Stimulated activated CD8-positive, alpha-beta memory T cell treated with anti-CD3 and anti-CD28 coated beads, Interleukin-4, amount 100 ng/mL, for 4 hours (primary cell): ENCODE measurements at places on chromosomes 7 and 10.

DNA sequence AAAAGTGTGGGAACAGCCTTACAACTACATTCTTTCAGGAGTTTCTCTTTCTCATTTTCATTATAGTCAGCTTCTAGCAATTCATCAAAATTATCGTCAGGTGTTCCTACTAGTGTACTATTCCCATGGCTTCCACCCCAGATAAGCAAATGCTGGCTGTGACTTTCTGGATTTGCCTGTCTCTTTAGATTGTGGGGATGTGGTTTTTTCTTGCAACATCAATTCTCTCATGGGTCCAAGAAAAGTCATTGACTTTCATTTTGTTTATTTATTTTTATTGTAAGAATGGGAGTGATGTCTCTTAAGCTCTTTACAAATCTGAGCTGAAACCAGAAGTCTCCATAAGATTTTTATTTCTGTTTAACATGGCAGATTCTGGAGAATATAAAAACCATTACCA lies 349.7 kb upstream of the SEMA3C start:
- no peak for DNase-seq

GRCh38 chr10:62638062-62638477 lies 166.4 kb upstream of the ADO start:
- DNase-seq: no peak

- no peak for DNase-seq
Measured at GRCh38 chr10:60572511-60573194, 183.0 kb upstream of the ANK3 start.

- no peak for DNase-seq
Measured at GRCh38 chr10:75353183-75353582, 48.4 kb downstream of the ZNF503 start.

GRCh38 chr10:77456414-77456813 lies 181.2 kb downstream of the KCNMA1 start:
- no peak for DNase-seq

GRCh38 chr10:124172181-124172916 lies 79.0 kb upstream of the CHST15 start:
- DNase-seq: no peak

GRCh38 chr10:3785851-3786271 lies 852 bp upstream of the KLF6 start:
- DNase-seq: no peak

GRCh38 chr7:113086431-113086888 lies at the start of gene GPR85:
Gene GPR85 (minus strand): TSS chr7:113086827. CDS start chr7:113084721, 2,106 bp downstream.
- no peak for DNase-seq

DNA sequence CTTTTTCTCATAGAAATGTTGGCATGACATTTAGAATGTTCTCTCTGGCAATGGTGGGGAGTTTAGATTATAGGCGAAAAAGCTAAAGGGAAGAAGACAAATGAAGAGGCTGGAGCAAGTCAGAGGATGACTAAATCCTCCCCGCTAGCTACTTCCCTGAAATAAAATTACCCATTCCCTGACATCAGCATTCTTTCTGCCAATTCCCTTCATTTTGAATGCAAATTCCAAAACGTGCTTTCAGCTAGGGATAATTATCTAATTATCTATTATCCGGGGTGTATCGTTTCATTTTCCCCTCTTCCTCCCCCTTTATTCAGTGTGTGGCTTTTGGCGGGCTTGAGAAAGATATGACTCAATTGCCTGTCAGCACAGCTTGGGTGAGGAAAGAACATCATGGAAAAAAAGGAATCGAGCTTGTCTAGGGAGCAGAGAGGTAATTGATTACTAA lies 672.3 kb downstream of the TNS3 start:
- DNase-seq: no peak

DNA sequence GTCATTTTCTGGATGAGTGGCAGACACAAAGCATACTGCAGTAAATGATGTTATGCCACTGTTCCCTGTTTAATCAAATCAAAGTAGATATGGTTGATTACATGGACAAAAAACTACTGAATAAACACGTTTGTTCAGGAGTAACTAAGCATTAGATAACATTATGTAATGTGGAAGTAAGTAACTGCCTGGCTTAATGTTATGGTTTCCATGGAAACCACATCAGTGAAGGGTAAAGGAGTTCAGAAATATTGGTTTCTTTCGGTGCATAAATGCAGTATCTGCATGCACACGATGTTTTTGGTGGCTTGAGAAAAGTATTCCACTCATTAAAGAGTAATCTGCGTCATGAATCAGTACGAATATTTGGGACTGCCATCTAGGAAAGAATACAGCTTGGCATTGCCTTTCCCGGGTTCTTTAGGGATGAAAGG lies 131.3 kb upstream of the PRKCQ start:
- DNase-seq: no peak

DNA sequence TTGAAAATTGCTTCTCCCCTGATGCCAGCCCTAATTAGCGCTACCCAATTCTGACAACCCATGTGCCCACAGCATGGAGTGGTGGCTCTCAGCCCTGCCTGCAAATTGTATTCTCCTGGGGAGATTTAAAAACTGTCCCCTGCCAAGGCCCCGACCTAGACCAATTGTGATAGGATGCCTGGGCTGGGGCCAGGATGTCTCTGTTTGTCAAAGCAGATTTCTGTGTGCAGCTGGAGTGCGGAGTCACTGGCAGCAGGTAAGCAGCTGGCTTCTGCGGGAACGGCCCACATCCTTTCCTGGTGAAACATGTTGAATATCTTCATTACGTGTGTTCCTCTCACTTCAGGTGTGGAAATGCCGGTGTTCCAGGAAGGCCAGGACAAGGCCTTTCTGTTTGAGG lies 238.6 kb downstream of the WDR37 start:
- DNase-seq: no peak

DNA sequence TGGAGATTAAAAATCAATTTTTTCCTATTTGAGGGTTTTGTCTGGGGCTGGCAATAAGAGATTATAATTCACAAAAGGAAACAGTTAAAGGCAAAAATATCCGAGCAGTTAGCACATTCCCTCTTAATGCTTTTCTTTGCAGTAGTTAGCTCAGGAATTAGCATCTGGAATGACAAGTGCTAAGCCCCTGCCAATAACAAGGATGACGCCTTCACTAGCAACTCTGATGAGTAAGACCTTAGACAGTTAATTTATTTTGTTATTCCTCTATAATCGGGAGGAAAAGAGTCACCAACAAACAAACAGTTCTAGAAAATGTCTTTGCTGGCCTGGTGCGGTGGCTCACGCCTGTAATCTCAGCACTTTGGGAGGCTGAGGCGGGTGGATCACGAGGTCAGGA lies 151.3 kb downstream of the TRIL start:
- no peak for DNase-seq

DNA sequence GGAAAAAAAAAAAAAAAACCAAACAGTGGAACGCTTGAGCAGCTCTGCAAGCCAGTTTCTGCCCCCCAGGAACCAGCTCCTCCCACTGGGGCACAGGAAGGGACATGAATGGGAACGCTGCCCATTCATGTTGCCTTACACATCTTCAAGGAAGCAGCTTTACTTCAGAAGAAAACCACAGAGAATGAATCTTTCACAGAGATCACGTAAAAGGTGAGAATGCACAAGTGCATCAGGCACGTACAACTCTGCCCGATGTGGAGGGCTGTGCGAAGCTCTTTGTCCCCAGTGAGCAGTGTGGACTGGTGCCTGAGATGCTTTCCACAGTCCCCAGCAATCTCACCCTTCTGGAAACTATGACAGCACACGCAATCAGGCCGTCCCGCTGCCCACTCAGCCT lies 106.2 kb downstream of the DLG5 start:
- no peak for DNase-seq

GRCh38 chr10:22250897-22251660 lies 33.3 kb upstream of the EBLN1 start:
- no peak for DNase-seq

DNA sequence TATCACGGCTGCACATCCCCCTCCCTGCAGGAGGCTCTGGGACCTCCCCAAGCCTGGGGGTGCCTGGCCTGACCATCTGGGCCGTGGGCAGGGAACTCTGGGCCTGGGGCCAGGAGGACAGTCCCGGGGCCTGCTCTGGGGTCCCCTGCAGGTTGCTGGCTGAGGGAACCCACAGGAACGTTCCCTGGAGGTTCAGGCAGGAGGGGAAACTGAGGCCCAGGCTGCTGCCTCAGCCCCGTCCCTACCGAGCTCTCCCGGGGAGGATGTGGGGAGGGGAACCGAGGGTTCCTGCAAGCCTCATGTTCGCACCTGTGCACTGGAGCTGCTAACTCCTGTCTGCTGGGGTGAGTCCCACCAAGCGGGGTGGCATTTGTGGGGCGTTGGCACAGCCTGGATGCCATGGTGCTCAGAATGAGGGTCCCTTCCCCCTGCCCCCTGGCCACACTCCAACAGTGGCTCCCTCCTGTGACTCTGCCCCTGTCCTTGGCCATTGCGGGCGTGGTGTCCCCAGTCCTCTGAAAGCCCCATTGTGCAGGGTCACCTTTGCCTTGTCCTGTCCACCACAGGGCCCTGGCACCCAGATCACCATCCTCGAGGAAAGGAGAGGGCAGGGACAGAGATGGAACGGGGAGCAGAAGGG lies 9.4 kb downstream of the ELFN1 start:
- no peak for DNase-seq

GRCh38 chr7:124349443-124349842 lies 316.6 kb upstream of the TMEM229A start:
- DNase-seq: no peak
